ENCODE measurements at places on chromosomes 1 and 21.
A peak's percentile ranks its signal among the peaks of the same experiment; 100 is the strongest.

- no peak for DNase-seq
- H3K4me1 ChIP-seq = no peaks in the 10 kb centered on the region
- H3K27me3 ChIP-seq = no peaks in the 10 kb centered on the region
- H3K36me3 ChIP-seq = no peaks in the 10 kb centered on the region
- no peak overlapping the region for H3K4me3 ChIP-seq
- no peak overlapping the region for H3K27ac ChIP-seq
These were observed 368.8 kb upstream of the TMPRSS15 start for GRCh38 chr21:18772404-18772803.

DNA sequence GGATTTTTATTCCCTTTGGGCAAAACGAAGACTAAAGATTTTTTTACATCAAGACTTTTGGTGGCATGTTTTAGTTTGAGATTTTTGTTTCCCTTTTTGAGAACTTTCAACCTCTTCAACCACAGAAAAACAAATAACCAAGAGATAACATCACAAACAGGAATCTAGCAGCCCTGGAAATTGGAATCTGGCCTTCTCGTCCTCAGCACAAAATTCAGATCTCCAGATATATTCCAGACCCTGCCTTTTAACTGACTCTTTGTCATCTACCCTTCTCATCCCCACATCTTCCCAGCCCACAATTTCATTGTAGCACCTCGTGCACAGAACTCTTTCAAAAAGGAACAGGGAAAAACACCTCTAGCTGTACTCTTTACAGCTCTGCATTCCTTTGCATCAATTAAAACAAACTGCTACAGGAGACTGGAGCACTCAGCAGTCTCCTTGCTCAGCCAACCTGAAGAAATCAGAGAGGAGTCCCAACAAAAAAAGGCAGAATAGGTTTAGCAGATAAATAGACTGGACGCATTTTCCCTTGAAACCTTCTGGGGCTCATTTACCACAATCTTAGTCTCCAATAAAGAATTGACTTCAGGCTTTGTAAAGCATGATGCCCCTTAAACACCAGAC lies 251.0 kb downstream of the TTLL7 start:
- no peaks in the 10 kb centered on the region for H3K27me3 ChIP-seq
- H3K27ac ChIP-seq = no peak overlapping the region

DNA sequence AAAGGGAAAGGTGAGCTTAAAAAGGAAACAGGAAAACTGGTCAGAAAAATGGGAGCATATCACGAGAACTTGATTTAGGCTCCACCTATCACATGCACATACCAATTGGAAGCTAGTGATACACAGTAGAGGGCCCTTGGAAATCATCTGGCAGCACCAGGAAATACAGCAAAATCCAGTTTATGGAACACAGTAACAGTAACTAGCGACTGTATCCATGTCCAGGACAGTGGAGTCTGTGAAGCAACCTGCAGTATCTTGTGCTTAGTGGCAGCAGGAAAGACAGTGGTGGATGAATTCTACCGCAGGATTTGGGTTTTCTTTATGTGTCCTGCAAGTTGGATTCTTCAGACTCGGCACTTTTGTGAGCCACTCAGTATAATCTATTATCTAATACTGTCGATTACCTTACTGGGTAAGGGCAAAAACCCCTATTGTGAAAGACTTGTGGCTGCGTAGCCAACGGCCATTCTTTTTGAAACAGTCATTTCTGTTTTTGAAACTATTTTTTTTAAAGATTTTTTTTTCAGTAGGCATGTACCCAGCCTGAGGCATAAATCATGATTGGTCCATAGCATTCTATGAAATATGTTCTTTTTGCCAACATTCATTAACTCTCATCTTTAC lies 1.6 kb upstream of the KDM4A start:
- DNase-seq = no peak
- peak overlapping the region; percentile 99 for H3K27ac ChIP-seq
- H3K4me3 ChIP-seq = peak overlapping the region; percentile 99
- peaks cover 24% of the 10 kb centered on the region for H3K4me1 ChIP-seq

- DNase-seq = no peak
- H3K27ac ChIP-seq = no peak overlapping the region
- H3K4me1 ChIP-seq = peaks cover 30% of the 10 kb centered on the region
- no peaks in the 10 kb centered on the region for H3K36me3 ChIP-seq
- H3K27me3 ChIP-seq = no peaks in the 10 kb centered on the region
- H3K4me3 ChIP-seq = no peak overlapping the region
These were observed 14.7 kb upstream of the MYSM1 start for GRCh38 chr1:58714544-58714943.

DNA sequence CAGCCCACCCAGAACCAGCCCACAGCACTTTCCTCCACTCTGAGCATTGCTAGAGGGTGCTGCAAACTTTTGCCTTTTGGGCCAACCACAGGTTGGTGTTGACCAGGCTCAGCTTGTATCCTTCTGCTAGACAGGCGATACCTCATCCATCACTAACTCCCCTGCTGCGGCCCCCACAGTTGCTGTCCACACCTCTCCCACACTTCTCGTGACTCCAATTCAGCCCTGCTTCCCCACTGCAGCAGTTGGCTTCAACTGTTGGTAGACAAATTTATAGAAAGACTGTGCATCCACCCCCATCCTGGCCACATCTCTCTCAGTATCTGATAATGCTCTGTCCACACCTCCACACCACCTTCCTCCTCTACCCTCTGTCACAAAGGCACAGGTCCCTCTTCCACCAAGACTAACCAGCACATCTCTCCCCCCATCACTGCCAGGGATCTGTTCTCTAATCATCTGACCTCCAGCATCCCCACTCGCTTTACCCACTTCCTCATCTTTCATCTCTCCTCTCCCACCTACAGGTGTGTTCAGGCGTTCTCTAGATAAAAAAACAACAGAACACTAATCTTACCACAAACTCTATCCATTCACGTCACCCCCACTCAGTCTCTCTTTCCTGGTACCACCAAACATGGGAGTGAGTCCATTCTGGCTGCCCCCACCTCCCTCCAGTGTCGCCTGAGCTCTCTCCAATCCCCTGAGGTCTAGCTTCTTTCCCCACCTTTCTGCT lies 15.8 kb upstream of the SLC25A44 start:
- H3K4me3 ChIP-seq = no peak overlapping the region
- peaks cover 5% of the 10 kb centered on the region for H3K36me3 ChIP-seq
- no peak for DNase-seq

- no peaks in the 10 kb centered on the region for H3K4me1 ChIP-seq
- H3K27ac ChIP-seq = no peak overlapping the region
- H3K4me3 ChIP-seq = no peak overlapping the region
- no peaks in the 10 kb centered on the region for H3K27me3 ChIP-seq
- H3K36me3 ChIP-seq = no peaks in the 10 kb centered on the region
These were observed 20.8 kb downstream of the MAB21L3 start for GRCh38 chr1:116131866-116132605.

DNA sequence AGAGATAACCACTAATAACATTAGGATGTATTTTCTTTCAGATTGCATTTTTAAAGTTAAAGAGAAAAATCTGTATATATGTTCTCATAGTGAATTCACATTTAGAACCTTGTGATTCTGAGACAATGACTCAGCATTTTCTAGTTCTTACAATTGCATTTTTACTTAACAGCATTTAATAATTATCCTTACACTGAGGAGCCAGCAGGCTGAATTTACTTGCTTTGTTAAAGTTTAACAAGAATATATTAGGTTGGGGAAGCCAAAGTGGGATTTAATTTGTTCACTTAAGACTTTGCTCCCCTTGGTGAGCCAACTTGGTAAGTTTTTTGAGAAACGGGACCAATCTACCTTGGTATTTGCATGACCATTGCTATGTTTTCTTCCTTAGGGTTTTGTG lies 4.5 kb downstream of the PATJ start:
- no peak for DNase-seq
- H3K4me3 ChIP-seq = no peak overlapping the region
- H3K36me3 ChIP-seq = peaks cover 2% of the 10 kb centered on the region

- H3K27me3 ChIP-seq = no peaks in the 10 kb centered on the region
- H3K36me3 ChIP-seq = peaks cover 11% of the 10 kb centered on the region
- H3K4me3 ChIP-seq = no peak overlapping the region
- no peak for DNase-seq
- peak overlapping the region; percentile 3 for H3K27ac ChIP-seq
These were observed 145.6 kb downstream of the FGGY start for GRCh38 chr1:59442492-59442891.

DNA sequence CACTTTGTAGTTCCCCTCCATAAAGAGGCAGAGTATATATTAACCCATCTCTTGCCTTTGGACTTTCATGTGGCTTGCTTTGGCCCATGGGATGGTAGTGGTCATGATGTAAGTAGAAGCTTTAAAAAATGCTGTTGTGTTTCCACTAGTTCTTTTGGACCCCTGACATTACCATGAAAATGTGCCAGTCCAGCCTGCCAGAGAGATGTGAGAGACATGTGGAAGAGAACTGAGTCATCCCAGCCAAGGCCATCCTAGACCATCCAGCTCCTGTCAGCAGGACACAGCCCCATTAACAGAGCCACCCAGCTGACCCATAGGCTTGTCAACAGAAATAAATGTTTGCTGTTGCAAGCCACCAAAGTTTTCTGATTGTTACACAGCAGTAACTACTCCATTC lies 3.9 kb upstream of the CD101 start:
- H3K27me3 ChIP-seq = no peaks in the 10 kb centered on the region
- no peak overlapping the region for H3K27ac ChIP-seq
- peaks cover 9% of the 10 kb centered on the region for H3K4me1 ChIP-seq
- H3K4me3 ChIP-seq = no peak overlapping the region

- DNase-seq = no peak
- H3K4me3 ChIP-seq = peak overlapping the region; percentile 98
- H3K27me3 ChIP-seq = no peaks in the 10 kb centered on the region
- H3K27ac ChIP-seq = peak overlapping the region; percentile 96
- peaks cover 7% of the 10 kb centered on the region for H3K4me1 ChIP-seq
- H3K36me3 ChIP-seq = no peaks in the 10 kb centered on the region
These were observed 863 bp upstream of the NUF2 start for GRCh38 chr1:163320891-163321290.

GRCh38 chr1:203508463-203509073 lies 14.6 kb downstream of the OPTC start:
- H3K27me3 ChIP-seq = peaks cover 22% of the 10 kb centered on the region
- H3K4me1 ChIP-seq = peaks cover 69% of the 10 kb centered on the region
- H3K27ac ChIP-seq = peak overlapping the region; percentile 57
- no peak for DNase-seq
- peak overlapping the region; percentile 14 for H3K4me3 ChIP-seq

GRCh38 chr21:45172420-45172819 lies 98.0 kb downstream of the ADARB1 start:
- no peak overlapping the region for H3K27ac ChIP-seq
- H3K27me3 ChIP-seq = no peaks in the 10 kb centered on the region
- no peak for DNase-seq
- no peak overlapping the region for H3K4me3 ChIP-seq
- no peaks in the 10 kb centered on the region for H3K4me1 ChIP-seq
- H3K36me3 ChIP-seq = peaks cover 12% of the 10 kb centered on the region

DNA sequence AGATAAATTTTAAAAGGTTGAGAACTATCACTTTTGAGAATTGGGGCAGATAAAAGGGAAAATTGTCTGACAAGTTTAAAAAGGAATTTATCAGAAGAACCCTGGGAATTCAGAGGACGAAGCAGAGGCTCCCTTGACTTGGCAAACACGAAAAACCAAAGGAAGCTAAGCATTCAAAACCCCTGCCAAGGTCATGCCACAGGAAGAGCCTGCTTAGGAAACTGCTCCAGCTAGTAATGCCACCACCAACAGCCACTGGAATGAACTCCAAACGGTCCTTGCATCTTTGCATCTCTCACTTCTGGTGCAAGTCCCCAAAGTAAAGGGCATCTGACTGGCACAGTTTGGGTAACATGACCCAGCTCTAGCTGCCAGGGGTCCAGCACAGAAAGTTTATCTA lies 7.2 kb downstream of the GPBP1L1 start:
- H3K4me1 ChIP-seq = peaks cover 21% of the 10 kb centered on the region
- no peak for DNase-seq
- no peaks in the 10 kb centered on the region for H3K36me3 ChIP-seq
- H3K27ac ChIP-seq = no peak overlapping the region
- no peak overlapping the region for H3K4me3 ChIP-seq

DNA sequence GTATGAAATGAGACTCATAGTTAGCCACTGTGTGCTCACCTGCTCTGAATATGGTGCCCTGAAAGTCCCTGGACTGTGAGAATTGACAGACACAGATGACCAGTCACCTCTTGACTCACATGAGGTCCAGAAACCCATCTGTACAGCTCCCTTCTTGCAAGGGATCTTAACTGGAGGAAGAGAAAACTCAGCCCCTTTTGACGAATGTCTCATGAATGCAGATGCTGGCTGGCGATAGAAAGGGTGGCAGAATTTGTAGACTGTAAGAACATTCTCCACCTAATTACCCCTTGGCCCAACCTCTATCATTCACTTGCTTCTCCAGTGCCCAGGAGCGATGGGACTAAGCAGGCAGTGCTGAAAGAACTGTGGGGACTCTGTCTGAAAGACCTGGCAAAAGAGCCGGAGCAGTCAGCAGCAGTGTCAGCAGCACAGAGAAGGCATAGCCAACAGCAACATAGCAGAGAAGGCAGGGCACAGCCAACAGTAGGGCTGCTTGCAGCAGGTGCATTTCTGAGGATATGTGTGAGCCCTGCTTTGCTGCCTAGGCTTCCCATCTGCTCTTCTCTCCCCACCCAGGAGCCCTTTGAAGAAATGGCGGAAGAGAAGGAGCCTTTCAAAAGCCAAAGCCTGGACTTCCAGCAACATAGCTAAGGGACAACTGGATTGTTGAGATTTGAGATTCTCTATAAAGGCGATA lies 25.8 kb upstream of the IFNGR2 start:
- no peak for DNase-seq
- H3K4me3 ChIP-seq = no peak overlapping the region
- peaks cover 4% of the 10 kb centered on the region for H3K27me3 ChIP-seq
- H3K36me3 ChIP-seq = no peaks in the 10 kb centered on the region
- peaks cover 12% of the 10 kb centered on the region for H3K4me1 ChIP-seq
- H3K27ac ChIP-seq = no peak overlapping the region

DNA sequence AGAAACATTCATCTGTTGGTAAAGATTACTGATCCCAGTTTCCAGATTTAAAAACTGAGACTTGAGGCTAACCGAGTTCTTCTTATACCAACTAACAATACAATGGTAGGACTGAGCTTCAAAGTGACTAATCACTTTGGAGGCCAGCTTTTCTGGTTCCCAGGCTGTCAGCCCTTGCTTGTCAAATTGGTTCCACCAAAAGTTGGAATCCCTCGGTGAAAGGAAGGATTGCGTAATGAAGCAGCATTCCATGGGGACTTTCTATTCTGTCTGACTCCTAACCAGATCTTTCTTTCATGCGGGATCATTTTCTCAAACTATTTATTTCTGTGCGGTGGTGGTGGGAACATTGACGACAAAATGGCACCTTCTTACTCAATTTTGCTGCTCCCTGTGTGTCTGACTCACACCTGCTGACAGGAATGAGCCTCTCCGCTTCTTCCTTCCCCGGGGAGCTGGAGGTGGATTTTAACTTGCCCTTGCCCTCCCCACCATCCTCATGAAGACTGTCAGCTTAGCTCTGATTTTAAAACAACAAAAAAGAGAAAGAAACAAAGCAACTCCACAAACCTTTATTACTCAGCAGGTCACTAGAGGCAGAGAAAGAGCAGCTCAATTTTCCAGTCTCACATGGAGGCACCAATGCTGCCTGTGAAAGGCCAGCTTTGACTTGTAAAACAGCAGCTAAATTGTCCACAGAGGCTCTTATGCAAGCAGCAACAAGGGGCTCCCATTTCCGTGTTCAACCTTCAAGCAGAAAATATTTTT lies 32.9 kb upstream of the RASAL2 start:
- DNase-seq = no peak
- H3K4me3 ChIP-seq = peak overlapping the region; percentile 44
- no peaks in the 10 kb centered on the region for H3K36me3 ChIP-seq

- peaks cover 4% of the 10 kb centered on the region for H3K27me3 ChIP-seq
- no peak overlapping the region for H3K27ac ChIP-seq
- H3K4me1 ChIP-seq = peaks cover 46% of the 10 kb centered on the region
- H3K36me3 ChIP-seq = peaks cover 22% of the 10 kb centered on the region
These were observed 6.4 kb downstream of the NOS1AP start for GRCh38 chr1:162075862-162076261.

Data from endothelial cell (in vitro differentiated cells).